ENCODE measurements at places on chromosomes 1 and 21.

- DNase-seq, result no peak
These were observed 57.8 kb upstream of the C1orf53 start for GRCh38 chr1:197844651-197845050.

GRCh38 chr1:7223334-7224080, 438.3 kb downstream of the CAMTA1 start:
- no peak for DNase-seq

DNA sequence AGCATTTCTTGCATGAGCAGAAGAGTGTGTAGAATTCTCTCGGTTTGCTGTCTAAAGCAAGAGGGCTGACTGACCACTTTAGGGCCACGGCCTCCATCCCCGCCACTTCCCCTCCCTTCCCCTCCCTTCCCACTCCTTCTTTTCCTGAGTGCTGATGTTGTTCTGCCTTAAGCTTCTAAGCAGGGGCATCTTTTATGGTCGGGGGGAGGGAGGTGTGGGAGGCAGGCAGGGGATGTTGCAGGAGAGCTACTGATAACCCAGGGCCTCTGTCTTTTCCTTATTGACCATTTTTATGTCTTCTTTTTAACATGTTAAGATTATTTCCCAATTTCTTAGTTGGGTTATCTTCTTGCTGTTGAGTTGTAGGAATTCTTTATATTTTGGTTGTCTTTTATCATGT, 15.1 kb downstream of the USP25 start:
- DNase-seq, result no peak

DNA sequence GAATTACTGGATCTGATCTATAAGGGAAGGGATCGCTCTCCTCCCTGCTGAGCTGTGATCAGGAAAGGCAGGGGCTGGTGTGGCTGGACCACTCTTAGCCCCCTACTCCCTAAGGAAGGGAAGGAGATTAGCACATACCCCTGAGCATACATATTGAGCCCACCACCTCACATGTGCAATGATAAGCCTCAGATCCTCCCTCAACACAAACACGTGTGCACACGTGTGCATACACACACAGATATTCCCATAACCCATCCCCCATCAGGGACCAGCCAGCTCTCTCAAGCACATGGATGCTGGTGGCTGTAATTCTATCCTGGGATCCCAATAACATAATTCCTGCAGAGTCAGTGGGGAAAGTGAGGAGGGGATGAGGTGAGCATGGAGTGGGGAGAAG, 21.2 kb downstream of the SYT2 start:
- no peak for DNase-seq

DNA sequence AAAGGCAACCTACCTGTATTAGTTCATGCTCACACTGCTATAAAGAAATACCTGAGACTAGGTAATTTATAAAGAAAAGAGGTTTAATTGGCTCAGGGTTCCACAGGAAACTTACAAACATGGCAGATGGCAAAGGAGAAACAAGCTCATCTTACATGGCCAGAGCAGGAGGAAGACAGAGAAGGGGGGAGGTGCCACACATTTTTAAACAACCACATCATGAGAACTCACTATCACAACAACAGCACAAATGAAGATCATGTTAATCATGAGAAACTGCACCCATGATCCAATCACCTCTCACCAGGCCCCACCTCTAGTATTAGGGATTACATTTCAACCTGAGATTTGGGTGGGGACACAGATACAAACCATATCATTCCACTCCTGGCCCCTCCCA, 90.6 kb upstream of the KCTD3 start:
- DNase-seq, result no peak

GRCh38 chr21:35088319-35088771, 39.2 kb upstream of the RUNX1 start:
- no peak for DNase-seq

- no peak for DNase-seq
These were observed 77.0 kb downstream of the RWDD3 start for GRCh38 chr1:95311014-95311413.

DNA sequence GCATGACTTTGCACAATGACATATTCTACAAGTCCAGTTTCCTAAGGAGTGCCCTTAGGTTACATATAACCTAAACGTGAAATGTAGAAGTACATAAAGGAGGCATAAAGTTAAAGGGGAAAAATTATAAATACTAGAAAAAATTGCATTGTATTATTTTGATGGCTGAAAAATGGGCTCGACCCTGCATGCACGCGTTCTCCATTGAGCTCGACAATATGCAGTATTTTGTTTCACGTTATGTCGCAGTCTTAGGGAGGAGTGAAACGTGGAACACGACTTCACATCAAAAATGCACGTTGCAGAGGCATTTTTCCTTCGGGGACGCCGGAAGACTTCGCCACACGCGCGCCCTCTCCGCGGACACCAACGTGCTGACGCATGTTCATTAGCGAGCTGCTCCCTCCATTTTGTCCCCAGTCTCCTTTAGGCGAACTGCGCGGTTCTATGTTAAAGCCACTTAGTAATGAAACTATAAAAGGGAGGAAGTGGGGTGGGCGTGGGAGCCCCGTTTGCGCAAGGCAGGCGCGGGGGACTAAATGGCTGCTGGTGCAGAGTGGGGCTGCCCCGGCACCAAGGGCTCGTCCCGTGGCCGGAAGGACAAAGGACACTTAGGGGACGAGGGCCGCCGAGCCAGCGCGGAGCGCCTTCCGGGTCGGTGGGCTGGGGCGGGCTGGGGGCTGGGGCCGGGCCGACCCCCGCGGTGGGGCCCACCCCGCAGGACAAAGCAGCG, 749 bp upstream of the COX20 start:
- DNase-seq, result peak; percentile 86

GRCh38 chr21:32336711-32337110, 38.1 kb downstream of the MRAP start:
- no peak for DNase-seq

DNA sequence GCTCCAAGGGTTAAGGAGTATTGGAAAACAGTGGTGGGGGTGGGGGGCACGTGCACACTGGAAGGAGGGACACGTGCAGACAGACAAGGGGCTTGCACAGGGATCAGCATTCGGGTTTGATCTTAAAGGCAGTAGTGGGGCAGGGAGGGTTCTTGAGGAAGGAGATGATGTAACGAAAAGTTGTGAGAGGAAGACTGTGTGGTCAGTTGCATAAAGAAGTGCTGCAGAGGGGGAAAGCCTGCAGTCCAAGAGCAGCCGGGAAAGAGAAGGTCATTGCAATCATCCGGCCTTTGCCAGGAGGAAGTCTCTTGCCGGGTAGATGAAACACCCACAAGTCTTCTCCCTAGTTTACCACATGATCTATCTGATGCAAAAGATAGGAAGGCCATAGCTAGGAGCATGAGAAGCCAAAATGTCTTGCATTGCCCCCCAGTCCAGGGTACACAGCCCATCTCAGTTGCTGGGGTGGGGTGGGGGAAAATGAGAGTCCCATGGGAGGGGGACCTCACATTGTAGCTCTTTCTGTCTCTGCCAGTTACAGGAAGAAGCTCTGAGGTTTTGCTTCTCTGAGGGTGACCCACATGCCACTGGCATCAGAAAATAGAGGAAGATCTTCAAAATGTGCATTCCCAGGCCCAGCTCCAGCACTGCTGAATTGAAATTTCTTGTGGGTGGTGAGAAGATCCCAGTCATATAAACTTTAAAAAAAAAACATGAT, 202.5 kb upstream of the RAB4A start:
- no peak for DNase-seq

GRCh38 chr1:30757352-30758120, at the start of gene LAPTM5:
LAPTM5 (minus strand) TSS chr1:30757774; CDS start chr1:30757745, 29 bp downstream.
- no peak for DNase-seq

DNA sequence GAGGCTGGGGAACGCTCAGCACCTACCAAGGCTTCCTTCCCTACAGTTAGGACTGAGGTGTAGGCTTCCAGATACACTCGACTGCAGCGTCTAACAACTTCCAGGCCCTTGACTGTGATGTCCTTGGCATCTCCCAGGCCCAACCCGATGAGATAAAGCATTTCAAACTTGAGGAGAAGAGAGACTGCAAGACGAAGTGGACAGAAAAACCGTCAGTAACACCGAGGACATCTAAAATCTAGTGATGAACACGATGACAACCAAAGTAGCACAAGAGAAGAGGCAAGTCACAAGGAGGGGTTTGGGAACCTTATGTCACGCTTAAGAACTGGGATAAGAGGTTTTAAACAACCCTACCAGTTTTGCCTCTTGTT, 314 bp downstream of the DPH5 start:
- DNase-seq, result no peak

Data from stimulated activated CD4-positive, alpha-beta T cell treated with anti-CD3 and anti-CD28 coated beads, Interleukin-15, amount 100 ng/mL, for 48 hours (primary cell).